Renal pelvis (tissue), 12 donors: ENCODE measurements at places on chromosomes 6 and 20.

- DNase-seq: no peak
These were observed 98.4 kb downstream of the MRPL14 start for GRCh38 chr6:44028789-44029310.

GRCh38 chr6:167560673-167561569 is 236.0 kb downstream of the TTLL2 start:
- no peak for DNase-seq

DNA sequence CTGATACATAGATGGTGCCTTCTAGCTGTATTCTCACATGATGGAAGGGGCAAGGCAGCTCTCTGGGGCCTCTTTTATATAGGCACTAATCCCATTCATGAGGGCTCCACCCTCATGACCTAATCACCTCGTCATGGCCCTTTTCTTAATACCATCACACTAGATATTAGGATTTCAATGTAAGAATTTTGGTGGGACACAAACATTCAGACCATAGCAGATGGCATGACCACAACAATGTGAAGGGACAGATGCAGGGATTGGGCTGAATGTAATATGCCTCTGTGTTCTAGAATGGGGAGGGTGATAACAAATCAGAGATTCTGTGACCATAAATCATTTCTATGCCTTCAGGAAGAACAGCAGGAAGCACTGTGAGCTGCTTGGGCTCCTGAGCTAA is 145.8 kb downstream of the LCA5 start:
- no peak for DNase-seq

- no peak for DNase-seq
These were observed 19.7 kb upstream of the UTRN start for GRCh38 chr6:144265390-144265789.

GRCh38 chr20:8646716-8647115 is 422.2 kb upstream of the PLCB4 start:
- no peak for DNase-seq

GRCh38 chr6:155399062-155399744 is 56.4 kb downstream of the NOX3 start:
- DNase-seq: no peak

DNA sequence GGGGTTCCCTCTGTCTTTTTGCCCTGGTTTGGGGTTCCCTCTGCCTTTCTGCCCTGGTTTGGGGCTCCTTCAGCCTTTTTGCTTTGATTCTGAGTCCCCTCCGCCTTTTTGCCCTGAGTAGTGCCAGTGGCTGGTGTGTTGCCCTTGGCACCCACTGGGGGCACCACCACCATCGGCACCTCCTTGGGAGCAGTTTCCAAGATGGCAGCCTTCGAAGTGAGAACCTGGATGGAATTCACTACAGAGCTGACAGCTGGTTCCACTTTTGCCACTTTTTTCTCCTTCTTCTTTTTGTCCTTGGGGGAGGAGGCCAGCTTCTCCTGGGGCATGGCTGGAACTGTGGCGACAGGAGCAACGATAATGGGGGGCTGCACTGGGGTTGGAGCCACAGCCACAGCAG is 22.2 kb downstream of the RRBP1 start:
- no peak for DNase-seq

DNA sequence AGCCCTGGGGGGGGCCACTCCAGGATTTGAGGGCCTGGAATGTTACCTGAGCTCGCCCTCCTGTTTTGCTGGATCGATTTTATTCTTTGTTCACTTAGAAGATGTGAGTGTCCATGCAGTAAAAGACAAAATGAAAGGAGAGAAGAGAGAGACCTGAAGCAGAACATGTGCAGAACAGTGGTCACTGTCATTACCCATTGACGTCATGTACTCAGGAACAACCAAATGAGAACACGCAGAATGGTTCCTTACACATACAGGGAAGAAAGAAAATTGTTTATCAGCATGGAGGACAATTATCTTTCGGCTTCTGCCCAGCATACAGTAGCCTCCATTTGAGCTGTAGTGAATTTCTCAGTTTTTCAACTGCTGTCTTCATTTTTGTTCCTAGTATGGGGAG is 258.1 kb downstream of the FNDC1 start:
- no peak for DNase-seq
